Activated CD4-positive, alpha-beta memory T cell treated with anti-CD3 and anti-CD28 coated beads, Interleukin-2, amount 10 ng/mL, durations not matched to agents 7 days and 5 days (primary cell): ENCODE measurements at places on chromosomes 11 and 22.

- H3K36me3 ChIP-seq = no peaks in the 10 kb centered on the region
- no peak overlapping the region for H3K27ac ChIP-seq
- H3K4me1 ChIP-seq = peaks cover 5% of the 10 kb centered on the region
- no peak overlapping the region for H3K4me3 ChIP-seq
- H3K27me3 ChIP-seq = peaks cover 42% of the 10 kb centered on the region
- DNase-seq = no peak
Observed at GRCh38 chr11:35946766-35947165, 2.9 kb downstream of the LDLRAD3 start.

DNA sequence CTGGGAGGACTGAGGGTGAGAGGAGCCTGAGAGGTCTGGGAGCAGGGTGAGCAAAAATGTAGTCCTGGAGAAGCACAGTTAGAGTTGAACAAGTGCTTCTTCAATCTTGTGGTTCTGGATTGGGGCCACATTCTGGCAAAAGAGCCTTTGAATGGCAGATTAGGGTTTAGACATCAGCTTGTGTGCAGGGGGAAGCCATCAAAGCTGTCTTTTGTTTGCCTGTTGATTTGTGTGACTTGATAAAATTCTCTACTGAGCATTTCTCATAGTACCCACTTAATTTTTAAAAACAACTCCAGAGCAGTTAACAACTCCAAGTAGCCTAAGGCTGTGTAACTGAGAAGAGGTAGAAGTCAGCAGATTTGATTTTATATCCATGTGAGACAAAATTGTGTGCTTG is 166.2 kb downstream of the FAT3 start:
- no peaks in the 10 kb centered on the region for H3K27me3 ChIP-seq
- H3K4me3 ChIP-seq = no peak overlapping the region
- H3K4me1 ChIP-seq = no peaks in the 10 kb centered on the region

GRCh38 chr11:20249378-20249777 is 89.1 kb upstream of the DBX1 start:
- no peaks in the 10 kb centered on the region for H3K4me1 ChIP-seq
- DNase-seq = no peak
- H3K4me3 ChIP-seq = no peak overlapping the region
- no peaks in the 10 kb centered on the region for H3K36me3 ChIP-seq
- peaks cover 30% of the 10 kb centered on the region for H3K27me3 ChIP-seq

DNA sequence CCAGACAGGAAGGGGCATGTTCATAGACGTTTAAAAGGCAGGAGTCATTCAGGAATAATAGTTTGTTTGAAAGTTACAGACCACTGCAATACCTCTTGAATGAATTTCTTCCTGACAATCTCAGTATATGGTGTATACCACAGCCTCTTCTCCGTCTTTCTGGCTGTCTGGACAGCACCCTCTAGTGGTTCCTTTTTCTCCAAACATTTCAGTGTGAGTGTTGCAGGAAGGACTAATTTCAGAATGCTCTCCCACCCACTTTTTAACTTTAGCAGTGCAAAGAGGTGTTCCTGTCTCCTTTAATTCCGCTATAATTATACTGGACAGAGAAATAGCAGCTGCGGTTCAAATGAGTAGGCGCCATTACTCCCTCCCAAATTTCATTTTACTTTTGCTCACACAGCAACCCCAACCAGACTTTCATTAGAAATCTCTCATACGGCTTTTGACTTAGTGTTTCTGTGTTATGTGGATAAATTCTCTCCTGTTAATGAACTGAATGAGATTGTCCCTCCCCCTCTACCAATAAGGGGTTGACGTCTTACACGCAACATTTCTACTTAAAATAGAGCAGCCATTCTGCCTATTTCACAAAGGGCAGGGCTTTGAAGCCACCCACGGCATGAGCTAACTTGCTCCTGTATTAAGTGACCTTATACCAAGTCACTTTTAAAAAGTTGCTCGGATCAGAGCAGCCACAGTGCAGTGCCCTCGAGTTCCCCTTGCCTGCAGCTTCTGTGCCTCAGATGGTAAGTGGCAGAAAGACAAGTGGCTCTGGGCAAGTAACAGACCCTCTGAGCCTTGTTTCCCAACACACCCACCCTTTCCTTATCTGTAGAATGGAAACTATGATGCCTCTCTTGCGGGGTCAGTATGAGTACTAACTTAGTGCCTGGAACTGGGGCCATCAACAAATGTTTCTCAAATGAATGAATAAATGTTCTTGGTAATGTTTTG is 368.6 kb downstream of the OPCML start:
- no peak overlapping the region for H3K4me3 ChIP-seq
- no peak for DNase-seq
- H3K27ac ChIP-seq = no peak overlapping the region
- no peaks in the 10 kb centered on the region for H3K36me3 ChIP-seq
- no peaks in the 10 kb centered on the region for H3K4me1 ChIP-seq

- DNase-seq = no peak
- H3K27me3 ChIP-seq = peaks cover 15% of the 10 kb centered on the region
- H3K4me3 ChIP-seq = no peak overlapping the region
- no peaks in the 10 kb centered on the region for H3K4me1 ChIP-seq
- no peak overlapping the region for H3K27ac ChIP-seq
Observed at GRCh38 chr11:11363674-11364073, 10.6 kb upstream of the CSNK2A3 start.

- no peaks in the 10 kb centered on the region for H3K36me3 ChIP-seq
- H3K27me3 ChIP-seq = peaks cover 25% of the 10 kb centered on the region
- H3K4me1 ChIP-seq = peaks cover 11% of the 10 kb centered on the region
- no peak overlapping the region for H3K4me3 ChIP-seq
- no peak overlapping the region for H3K27ac ChIP-seq
Observed at GRCh38 chr22:28297504-28297903, 378.4 kb upstream of the PITPNB start.

GRCh38 chr11:2100361-2101170 is 38.6 kb downstream of the IGF2 start:
- H3K4me3 ChIP-seq = no peak overlapping the region
- H3K27ac ChIP-seq = no peak overlapping the region
- peaks cover 5% of the 10 kb centered on the region for H3K27me3 ChIP-seq

DNA sequence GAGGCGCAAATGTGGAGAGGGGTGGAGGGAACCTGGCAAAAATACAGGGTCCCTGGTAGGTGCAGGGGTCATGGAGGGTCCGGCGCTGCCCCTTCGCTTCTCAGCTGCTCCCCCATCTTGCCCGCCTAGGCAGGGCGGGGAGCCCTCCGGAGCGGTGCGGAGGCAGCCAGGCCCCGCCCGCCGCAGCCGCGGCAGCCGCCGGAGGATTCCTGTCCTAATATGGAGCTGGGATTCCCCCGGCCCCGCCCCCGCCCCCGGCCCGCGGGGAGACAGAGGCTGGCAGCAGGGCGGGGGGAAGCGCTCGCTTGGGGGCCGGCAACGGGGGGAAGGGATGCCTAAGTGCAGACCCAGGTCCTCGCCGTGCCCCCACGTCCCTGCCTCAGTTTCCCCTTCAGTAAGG is 1.0 kb upstream of the NPAS4 start:
- H3K27ac ChIP-seq = no peak overlapping the region
- peaks cover 17% of the 10 kb centered on the region for H3K4me1 ChIP-seq
- DNase-seq = no peak
- peaks cover 39% of the 10 kb centered on the region for H3K27me3 ChIP-seq

GRCh38 chr11:45925550-45925949 is 3.1 kb downstream of the LARGE2 start:
- H3K4me1 ChIP-seq = peaks cover 34% of the 10 kb centered on the region
- H3K27ac ChIP-seq = no peak overlapping the region
- H3K36me3 ChIP-seq = peaks cover 2% of the 10 kb centered on the region
- no peak for DNase-seq
- H3K4me3 ChIP-seq = no peak overlapping the region

GRCh38 chr11:79561496-79561895 is 120.7 kb upstream of the TENM4 start:
- DNase-seq = no peak
- no peaks in the 10 kb centered on the region for H3K27me3 ChIP-seq
- no peak overlapping the region for H3K4me3 ChIP-seq
- no peak overlapping the region for H3K27ac ChIP-seq

DNA sequence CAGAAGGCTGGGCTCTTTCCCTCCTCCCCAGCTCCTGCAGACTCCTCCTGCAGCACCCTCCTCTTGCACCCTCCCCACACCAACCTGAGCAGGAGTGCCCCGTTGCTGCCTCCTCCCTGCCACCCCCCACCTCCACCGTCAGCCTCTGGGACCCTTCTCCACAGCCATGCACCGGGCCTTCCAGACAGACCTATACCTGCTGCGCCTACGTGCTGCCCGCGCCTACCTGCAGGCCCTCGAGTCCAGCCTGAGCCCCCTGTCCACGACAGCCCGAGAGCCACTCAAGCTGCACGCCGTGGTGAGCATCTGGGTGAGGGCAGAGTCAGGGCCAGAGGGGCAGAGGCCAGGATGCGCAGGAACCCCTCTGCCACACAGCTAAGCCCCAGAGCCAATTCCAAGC is 16.2 kb downstream of the ZDHHC24 start:
- H3K4me1 ChIP-seq = no peaks in the 10 kb centered on the region
- DNase-seq = no peak
- H3K36me3 ChIP-seq = no peaks in the 10 kb centered on the region

GRCh38 chr11:95711945-95712221 is 77.7 kb downstream of the FAM76B start:
- H3K4me3 ChIP-seq = no peak overlapping the region
- H3K4me1 ChIP-seq = peaks cover 23% of the 10 kb centered on the region
- no peak overlapping the region for H3K27ac ChIP-seq

- peaks cover 31% of the 10 kb centered on the region for H3K4me1 ChIP-seq
- H3K36me3 ChIP-seq = peaks cover 29% of the 10 kb centered on the region
- no peak for DNase-seq
- no peak overlapping the region for H3K27ac ChIP-seq
- no peaks in the 10 kb centered on the region for H3K27me3 ChIP-seq
- no peak overlapping the region for H3K4me3 ChIP-seq
Observed at GRCh38 chr11:96278039-96278897, 64.7 kb downstream of the MAML2 start.

DNA sequence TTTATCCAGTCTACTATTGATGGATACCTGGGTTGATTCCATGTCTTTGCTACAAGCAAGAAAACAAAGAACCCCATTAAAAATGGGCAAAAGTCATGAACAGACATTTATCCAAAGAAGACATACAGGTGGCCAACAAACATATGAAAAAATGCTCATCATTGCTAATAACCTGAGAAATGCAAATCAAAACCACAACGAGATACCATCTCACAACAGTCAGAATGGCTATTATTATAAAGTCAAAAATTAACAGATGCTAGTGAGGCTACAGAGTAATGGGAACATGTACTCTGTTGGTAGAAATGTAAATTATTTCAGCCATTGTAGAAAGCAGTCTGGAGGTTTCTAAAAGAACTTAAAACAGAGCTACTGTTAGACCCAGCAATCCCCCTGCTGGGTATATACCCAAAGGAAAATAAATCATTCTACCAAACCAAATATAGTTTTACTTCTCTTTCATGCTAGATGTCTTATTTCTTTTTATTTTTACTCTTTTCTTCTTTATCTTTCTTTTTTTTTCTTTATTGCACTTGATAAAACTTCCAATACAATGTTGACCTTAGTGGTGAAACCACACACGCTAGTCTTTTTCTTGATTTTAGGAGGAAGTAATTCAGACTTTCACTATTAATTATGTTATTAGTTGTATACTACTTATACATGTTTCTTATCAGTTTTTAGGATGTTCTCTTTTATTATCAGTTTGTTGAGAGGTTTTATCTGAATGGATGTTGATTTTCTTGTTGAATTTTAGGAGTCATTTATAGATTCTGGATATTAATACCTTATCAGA is 14.3 kb downstream of the TRIM22 start:
- no peak overlapping the region for H3K4me3 ChIP-seq
- DNase-seq = no peak
- no peaks in the 10 kb centered on the region for H3K27me3 ChIP-seq
- H3K4me1 ChIP-seq = peaks cover 26% of the 10 kb centered on the region

DNA sequence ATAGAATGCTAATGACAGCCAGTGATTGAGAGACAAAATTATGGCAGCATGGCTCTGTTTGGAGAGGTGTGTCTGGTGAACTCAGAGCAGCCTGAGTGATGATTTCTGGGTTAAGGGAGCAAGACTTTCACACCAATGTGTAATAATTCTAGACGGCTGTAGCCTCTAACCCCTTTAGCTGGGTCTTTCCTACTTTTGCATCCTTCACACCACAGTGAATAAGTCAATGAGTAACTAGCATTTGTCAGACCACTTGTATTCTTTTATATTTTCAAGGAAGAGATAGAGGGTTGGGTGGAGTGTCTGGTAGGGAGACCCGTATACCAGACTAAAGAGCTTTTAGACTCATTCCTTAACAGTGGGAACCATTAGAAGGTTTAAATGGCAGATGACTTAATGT is 50.4 kb downstream of the ATXN10 start:
- H3K4me1 ChIP-seq = peaks cover 15% of the 10 kb centered on the region
- H3K27ac ChIP-seq = no peak overlapping the region
- no peak overlapping the region for H3K4me3 ChIP-seq
- H3K27me3 ChIP-seq = no peaks in the 10 kb centered on the region
- DNase-seq = no peak

DNA sequence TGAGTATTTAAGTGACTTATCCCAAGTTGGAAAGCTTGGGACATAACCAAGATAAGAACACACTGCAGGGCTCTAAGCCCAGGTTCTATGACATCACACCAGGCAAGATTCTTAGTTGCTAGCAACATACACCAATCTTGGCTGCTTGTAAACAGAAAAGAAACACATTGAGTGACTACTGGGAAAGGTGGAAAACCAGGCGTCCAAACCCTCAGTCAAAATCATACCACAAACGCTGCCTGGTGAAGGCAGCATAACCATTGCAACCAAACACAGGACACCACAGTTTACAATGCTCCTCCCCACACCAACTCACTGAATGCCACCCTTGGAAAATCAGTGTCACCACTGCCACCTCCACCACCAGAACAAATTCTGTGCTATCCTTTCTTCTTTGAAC is 379.9 kb downstream of the TTC28 start:
- H3K4me3 ChIP-seq = no peak overlapping the region
- H3K4me1 ChIP-seq = peaks cover 11% of the 10 kb centered on the region

- DNase-seq = no peak
- no peak overlapping the region for H3K27ac ChIP-seq
- no peaks in the 10 kb centered on the region for H3K4me1 ChIP-seq
- H3K36me3 ChIP-seq = no peaks in the 10 kb centered on the region
- H3K27me3 ChIP-seq = peaks cover 21% of the 10 kb centered on the region
- H3K4me3 ChIP-seq = no peak overlapping the region
Observed at GRCh38 chr11:69726481-69726880, 22.7 kb upstream of the FGF19 start.

DNA sequence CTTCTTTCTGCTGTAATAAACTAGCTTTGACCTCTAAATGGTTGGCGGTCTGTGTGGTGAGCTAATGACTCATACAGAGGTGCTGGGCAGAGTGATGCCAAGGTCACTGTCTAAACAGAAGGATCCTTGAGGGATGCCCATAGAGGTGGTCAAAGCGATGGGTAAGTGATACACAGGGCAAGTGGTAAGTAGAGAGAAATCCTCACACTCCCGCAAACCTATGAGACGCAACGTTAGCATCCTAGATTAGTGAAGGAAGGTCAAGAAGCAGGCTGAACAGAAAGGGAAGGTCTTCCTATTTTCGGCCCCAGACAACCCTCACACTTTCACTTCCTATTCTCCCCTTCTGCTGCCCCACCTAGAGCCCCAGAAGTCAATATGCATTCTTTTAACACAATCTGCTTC is 65.6 kb upstream of the SESN3 start:
- peaks cover 2% of the 10 kb centered on the region for H3K27me3 ChIP-seq
- peaks cover 8% of the 10 kb centered on the region for H3K4me1 ChIP-seq
- no peak overlapping the region for H3K4me3 ChIP-seq
- no peaks in the 10 kb centered on the region for H3K36me3 ChIP-seq

GRCh38 chr11:79170321-79170720 is 270.5 kb downstream of the TENM4 start:
- no peak overlapping the region for H3K27ac ChIP-seq
- H3K4me1 ChIP-seq = no peaks in the 10 kb centered on the region
- no peak for DNase-seq
- no peaks in the 10 kb centered on the region for H3K27me3 ChIP-seq
- no peaks in the 10 kb centered on the region for H3K36me3 ChIP-seq
